Activated CD8-positive, alpha-beta memory T cell treated with anti-CD3 and anti-CD28 coated beads for 48 hours (primary cell): ENCODE measurements at places on chromosomes 11 and 22.

GRCh38 chr11:110130642-110131238 lies 37.5 kb downstream of the ZC3H12C start:
- no peak for DNase-seq

- DNase-seq: no peak
Measured at GRCh38 chr22:33971561-33971961, 51.3 kb upstream of the LARGE1 start.

DNA sequence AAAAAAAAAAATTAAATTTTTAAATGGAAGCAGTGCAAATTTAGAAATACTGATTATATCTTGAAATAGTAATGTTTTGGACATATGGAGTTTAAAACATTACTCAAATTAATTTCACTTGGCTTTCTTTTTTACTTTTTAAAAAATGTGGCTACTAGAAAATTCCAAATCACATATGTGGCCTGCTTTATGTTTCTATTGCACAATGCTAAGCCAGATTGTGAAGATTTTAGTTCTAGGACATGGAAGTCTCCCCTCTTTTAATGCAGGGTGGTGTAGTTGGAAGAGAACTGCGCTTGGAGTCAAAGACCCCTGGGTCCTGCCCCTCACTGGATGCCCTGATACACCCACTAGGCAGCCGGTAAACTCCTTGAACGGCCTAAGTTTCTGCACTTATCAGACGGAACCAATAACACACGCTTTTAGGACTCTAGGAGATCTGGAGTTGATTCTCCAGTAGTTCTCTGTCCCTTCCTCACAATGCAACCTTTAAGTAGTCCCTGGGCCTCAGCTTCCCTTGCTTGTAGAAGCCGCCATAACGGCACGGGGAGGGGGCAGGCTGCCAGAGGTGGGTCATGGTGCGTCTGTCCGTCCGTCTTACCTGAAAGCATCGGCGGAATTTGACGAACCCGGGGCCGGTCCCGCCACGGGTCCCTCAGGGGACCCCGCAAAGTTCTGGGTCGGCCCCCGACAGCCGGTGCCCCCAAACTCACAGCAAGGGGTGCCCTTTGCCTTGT lies 505 bp downstream of the FAM227A start:
- DNase-seq: no peak

- no peak for DNase-seq
Measured at GRCh38 chr11:121291896-121292494, 576 bp upstream of the SC5D start.

- no peak for DNase-seq
Measured at GRCh38 chr11:16356057-16356760, at the start of gene SOX6. Gene SOX6 (minus strand): TSS chr11:16356546. CDS start chr11:16341248, 15,298 bp downstream.

- no peak for DNase-seq
Measured at GRCh38 chr11:117827521-117828511, 3.3 kb upstream of the FXYD2 start.

DNA sequence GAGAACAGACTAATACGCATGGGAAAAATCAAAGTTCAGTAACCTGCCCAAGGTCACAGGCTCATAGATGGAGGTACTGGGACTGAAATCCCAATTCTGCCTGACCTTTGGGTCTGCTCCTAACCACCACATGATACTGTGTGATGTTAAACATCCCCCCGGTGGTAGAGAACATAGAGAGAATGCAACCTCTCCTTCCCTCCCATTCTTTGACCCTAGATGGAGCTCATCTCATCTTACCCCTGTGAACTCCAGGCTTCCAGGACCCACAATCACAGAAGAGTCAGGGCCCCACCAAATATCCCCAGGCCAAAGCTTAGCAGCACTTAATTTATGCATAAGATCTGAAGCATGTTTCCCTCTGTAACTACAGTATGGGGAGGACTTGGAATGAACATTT lies 198.5 kb downstream of the MYO18B start:
- DNase-seq: no peak

- DNase-seq: no peak
Measured at GRCh38 chr11:126011754-126012153, 50.9 kb downstream of the CDON start.
